ENCODE measurements at places on chromosomes 5 and 9.
A peak's percentile ranks its signal among the peaks of the same experiment; 100 is the strongest.

- no peak for DNase-seq
These were observed 47.6 kb downstream of the ECPAS start for GRCh38 chr9:111436571-111436970.

DNA sequence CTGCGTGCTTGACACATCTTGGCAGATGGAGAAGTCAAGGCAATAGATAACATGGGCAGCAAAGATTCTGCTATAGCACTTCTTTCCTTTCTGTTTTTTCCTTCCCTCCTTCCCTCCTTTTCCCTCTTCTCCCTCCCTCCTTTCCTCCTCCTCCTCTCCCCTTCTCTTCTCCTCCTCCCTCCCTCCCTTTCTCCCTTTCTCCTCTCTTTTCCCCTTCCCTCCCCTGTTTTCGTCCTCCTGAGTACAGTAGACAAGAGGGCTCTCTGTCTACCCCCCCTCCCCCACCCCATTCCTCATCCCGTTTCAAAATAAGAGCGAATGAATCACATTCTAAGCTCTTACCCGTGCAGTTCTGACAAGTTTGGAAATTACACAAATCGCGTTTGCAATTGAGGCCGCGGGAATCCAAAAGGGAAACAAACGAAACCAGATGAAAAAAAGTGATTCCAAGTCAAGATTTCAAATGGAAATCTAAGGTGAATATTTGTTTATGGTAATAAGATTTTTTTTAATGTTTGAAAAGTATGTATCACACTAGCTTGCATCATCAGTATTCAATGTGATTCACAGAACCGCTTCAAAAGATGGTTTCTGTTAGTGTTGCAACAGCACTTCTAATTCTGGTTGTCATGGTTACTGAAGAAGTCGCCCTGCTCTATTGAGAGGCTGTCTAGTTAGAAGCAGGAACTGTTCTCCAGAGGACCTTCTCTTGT, 1.3 kb downstream of the NIM1K start:
- peak; percentile 3 for DNase-seq

GRCh38 chr5:137446151-137446550, 53.0 kb downstream of the SPOCK1 start:
- DNase-seq, result no peak

DNA sequence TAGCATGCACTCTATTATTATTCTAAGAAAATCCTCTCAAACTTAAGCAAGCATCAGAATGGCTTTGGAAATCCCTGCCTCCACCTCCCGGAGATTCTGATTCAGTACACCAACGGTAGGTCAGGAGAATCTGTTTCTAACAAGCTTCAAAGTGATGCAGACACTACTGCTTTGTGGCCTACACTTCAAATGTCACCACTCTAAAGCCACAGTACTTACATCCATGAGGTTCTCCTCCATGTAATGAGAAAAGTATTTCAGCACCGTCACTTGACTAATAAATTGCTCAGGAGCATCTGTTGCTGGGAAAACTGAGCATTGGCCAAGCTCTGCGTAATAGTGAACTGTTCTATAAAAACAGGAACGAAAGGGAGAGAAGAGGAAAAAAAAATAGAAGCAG, 4.8 kb downstream of the PLK2 start:
- no peak for DNase-seq

GRCh38 chr5:74373076-74373475, 267.5 kb downstream of the ENC1 start:
- no peak for DNase-seq
